ENCODE measurements at places on chromosomes 7 and 10. TPM values are rescaled to one million over a fixed set of nuclear protein-coding genes. Genes with fewer than 3 reads are reported as not detected.

GRCh38 chr7:93958216-93958615, 36.7 kb downstream of the GNG11 start:
- no peak for DNase-seq

GRCh38 chr7:17304926-17305325, 6.5 kb downstream of the AHR start:
- DNase-seq = no peak

DNA sequence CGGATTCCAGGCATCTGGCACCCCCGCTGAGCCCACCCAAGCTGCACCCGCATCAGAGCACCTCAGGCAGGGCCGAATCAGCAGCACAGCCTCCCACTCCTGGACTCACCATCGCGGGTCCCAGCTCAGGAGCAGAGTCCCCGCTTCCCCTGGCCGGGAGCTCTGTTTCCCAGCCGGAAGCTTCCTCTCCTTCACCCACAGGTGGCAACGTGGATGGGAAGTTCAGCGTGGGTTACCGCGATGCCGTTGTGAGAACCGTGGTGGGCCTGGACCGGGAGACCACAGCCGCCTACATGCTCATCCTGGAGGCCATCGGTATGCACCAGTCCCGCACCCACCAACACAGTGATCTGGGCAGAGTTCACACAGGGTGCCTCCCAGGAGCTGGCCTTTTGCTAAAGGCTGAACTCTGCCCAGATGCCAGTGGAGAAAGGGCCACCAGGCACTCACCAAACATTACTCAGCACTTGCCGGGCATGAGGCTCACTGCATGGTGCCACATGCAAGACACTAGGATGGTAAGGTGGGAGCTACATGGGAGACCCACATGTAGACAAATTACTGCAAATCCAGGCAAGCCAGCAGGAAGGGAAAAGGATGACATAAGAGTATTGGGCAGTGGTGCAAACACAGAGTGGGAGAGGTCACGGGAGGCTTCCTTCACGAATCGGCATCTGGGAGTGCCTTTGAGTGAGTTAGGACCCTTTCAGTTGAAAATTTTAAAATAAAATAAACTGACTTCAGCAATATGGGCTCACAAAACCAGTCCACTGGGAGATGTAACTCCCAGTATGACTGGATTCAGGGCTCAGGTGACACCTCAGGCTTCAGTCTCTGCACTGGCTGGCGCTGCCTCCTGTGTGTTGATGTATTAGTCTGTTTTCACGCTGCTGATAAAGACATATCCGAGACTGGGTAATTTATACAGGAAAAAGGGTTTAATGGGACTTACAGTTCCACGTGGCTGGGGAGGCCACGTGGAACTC, 10.4 kb downstream of the C10orf105 start:
- no peak for DNase-seq

GRCh38 chr7:27176962-27177794, 3.1 kb upstream of the HOXA10 start:
- no peak for DNase-seq

- peak; percentile 70 for DNase-seq
These were observed 6.1 kb downstream of the NYAP1 start for GRCh38 chr7:100489824-100490223.

DNA sequence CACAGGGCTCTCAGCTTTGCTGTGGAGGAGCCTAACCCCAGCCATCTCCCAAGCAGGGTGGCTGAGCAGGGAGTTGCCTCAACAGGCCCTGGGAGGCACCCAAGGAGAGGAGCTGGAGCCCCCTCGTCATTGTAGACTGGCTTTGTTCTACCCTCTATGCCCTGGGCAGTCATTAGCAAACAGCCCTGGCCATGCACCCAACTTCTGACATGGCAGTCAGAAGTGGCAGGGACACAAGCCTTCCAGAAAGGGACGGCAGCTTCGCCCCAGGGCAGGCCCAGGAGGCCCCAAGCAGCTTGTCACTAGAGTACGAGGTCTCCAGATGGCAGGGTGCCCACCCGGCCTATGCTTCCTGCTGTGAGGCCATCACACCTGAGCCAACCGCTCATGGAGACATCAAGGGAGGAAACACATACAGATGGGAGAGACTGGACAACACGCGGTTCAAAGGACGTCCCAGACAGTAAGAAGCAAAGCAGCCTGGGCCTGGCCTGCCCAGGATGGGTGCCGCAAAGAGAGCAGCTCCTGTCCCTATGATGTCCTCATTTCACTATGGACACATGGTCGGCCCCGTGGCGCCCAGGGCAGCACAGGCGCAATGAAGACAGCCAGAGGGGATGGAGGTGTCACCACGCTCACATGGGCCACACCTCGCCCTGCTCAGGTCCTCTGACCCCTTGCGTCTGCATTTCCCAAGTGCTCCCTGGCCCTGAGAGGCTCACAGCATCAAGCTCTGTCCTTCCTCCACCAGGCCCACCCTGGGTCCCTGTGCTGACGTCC, 190.9 kb upstream of the CXCL12 start:
- no peak for DNase-seq

DNA sequence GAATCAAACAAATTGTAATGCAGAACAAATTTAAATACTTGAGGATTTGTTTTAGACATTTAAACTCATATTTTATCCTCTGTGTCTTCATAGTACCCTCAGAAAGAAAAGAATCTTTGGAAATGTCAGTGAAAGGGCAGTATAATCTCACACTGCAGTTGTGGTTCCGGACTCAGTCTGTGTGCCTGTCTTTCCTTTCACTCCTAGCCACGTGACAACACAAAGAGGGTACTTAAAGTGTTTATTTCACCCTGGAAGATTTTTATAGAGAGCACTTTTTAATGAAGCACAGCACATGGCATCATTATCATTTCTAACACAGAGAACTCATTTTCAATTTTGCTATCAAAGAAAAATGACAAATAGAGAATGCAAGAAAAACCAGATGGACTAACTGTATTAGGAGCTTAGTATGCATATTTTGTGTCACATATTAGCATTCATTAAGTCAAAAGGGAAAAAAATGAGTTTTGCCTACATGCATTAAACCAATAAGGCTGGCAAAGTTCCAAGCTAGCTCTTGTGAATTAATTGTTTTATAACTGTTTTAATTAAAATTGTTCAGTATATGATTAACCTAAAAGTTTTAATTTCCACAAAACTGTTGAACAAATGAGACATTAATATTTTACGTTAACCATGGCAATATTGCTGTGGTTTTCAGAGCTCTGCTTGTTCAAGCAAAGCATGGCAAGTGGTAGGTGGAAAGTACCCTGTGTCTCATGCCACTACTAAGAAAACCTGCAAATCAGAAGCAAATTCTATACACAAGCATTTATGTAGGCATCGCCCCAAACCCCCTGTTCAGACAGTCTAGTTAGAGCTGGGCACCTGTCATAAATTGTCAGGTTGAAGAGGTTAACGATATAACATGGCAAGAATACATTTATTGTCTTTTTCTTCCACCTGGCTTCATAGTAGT, 65.9 kb downstream of the AUTS2 start:
- no peak for DNase-seq

GRCh38 chr10:99412099-99412498, 18.3 kb downstream of the GOT1 start:
- DNase-seq = no peak

DNA sequence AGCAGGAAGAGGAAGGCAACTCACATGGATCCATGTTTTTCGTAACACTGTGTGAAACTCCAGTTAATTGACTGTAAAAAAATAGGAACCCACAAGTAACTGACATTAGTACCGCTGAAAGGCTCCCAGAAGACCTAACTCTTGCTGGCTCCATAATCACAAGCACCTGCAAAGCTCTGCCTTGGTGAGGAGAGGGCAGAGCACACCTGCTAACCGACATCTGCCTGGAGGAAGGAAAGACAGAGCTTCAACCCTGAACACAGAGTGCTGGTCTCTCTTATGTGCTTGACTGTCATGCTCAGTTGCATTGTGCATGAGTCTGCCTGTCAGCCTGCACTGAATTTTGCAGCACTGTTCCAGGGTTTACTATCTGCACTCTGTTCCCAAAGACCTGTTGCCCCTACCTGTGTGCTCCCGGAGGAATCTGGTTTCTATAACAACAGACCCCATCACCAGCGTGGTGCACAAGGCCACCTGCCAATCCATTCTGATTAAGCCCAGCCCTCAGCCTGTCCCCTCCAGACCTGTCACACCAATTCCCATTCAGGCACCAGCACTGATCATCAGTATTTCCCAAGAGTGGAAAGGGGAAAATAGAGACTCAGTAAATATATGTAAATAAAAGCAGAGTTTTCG, 63.1 kb upstream of the ANKRD1 start:
- no peak for DNase-seq

The NPY4R2 gene
- not detected for total RNA-seq

DNA sequence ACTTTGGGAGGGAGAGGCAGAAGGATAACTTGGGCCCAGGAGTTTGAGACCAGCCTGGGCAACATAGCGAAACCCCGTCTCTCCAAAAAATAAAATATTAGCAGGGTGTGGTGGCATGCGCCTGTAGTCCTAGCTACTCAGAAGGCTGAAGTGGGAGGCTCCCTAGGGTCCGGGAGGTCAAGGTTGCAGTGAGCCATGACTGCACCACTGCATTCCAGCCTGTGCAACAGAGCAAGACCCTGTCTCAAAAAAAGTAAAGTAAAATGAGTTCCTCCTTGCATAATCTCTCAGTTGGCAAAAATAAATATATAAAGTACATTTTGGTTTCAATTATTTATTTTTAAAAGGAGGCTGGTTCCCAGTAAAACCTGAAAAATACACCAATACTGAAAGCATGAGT, 11.8 kb downstream of the NANOS1 start:
- DNase-seq = no peak

The MYL7 gene
- not detected for total RNA-seq

- DNase-seq = no peak
These were observed 9.7 kb upstream of the ANK3 start for GRCh38 chr10:60399328-60399727.

The CRYGN gene
- not detected for total RNA-seq
